ENCODE measurements at places on chromosomes 11 and 22.

- peak; percentile 79 for DNase-seq
Observed at GRCh38 chr22:29225422-29226090, 19.9 kb downstream of the EMID1 start.

DNA sequence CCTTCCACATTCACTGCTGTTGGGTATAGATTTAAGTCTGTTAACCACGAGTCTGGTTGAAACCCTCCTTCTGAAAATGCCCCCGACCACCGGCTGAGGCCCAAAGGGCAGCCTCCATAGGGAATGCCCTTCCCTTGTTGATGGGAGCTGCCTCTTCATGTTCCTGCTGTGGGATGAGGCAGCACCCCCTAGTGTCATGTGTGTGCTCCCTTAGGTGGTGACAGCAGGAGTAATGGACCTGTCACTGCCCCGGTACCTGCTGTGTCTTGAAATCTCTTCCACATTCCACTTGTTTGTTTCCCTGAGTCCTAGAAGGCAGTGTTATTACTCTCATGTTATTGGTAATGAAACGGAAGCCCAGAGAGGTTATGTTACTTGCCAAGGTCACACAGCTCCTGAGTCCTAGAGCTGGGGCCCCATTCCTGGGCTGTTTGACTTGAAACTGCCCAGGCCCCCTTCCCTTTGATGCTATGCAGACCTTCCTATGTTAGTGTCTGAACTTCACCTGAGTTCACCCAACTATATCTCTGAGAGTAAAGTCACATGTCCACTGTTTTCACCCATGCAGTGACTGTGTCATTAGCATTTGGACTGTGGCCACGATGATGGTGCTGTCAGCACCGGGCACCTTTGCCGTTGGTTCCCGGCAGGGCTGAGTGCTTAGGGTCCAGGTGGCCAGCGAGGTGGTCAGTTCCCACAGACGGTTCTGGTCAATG is 234.3 kb downstream of the TBC1D22A start:
- DNase-seq: peak; percentile 54

- no peak for DNase-seq
Observed at GRCh38 chr11:128480066-128480465, 107.3 kb downstream of the ETS1 start.

- no peak for DNase-seq
Observed at GRCh38 chr11:96197103-96197502, 145.9 kb downstream of the MAML2 start.

GRCh38 chr11:132293586-132293985 is 923.2 kb downstream of the NTM start:
- DNase-seq: no peak

- DNase-seq: peak; percentile 83
Observed at GRCh38 chr22:29245626-29246385, 22.0 kb downstream of the RHBDD3 start.

DNA sequence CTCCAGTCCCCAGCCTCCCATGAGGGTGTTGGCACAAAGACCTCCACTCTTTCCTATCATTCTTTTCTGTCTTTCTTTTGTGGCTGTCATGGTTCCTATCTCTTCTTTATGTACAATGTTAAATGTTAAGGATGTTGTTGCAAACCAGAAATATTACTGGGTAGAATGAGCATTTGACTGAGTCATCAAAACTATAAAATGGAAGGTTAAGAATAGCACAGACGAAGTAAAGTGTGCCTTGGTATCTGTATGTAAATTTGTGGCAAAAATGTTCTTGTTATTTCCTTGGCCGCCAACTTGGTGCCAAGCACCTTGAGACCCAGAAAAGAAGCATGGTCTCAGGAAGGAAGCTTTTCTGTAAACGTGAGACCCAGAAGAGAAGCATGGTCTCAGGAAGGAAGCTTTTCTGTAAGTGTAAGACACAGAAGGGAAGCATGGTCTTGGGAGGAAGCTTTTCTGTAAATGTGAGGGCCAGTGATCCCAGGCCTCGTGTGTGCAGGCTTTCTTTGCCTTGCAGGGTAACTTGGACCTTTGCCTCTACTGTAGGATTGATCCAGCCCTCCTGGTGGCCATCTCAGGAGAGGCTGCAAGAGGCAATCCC is 6.7 kb upstream of the PKP3 start:
- no peak for DNase-seq

DNA sequence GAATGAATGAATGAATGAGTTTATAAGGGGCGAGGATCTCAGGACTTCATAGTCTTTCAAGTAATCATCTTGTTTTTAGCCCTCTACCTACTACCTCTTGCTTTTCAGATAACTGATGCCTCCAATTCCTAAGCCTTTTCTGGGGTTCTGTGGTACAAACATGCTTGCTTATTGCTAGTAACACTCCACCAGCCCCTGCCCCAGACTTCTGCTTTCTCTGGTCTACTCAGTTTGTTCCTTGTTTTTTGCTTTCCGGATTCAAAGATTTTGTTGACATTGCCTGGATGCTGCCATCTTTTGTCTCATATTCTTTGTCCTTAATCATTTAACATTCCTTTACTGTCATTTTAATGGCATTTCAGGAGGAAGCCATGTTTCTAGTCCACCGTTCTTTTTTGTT is 8.9 kb upstream of the TMEM9B start:
- DNase-seq: no peak

GRCh38 chr11:71355281-71355680 is 92.9 kb downstream of the DHCR7 start:
- no peak for DNase-seq

DNA sequence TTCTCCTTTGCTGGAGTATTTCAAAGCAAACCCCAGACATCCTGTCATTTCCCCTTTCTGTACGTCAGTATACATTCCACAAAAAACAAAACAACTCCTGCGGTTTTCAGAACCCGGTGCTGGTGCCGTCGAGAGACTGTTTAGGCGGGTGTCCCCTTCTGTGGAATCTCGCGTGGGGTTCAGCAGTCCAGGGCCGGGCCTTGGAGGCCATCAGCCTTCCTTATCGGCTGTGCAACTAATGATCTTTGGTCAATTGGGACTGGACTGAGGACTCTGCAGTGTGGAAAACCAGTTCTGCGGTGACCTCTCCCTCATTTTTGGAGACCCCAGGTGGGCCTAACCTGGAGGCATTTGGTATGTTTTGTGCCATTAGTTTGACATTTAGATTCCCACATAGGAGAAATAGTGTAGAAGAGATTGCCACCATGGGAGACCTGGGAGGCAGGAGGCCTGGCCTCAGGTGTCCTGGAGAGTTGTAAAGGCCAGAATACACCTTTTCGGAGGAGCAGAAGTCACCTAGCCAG is 84.4 kb downstream of the TBC1D22A start:
- no peak for DNase-seq

- no peak for DNase-seq
Observed at GRCh38 chr11:33828604-33829429, 54.5 kb upstream of the FBXO3 start.

- DNase-seq: no peak
Observed at GRCh38 chr11:31877083-31877482, 66.0 kb upstream of the PAX6 start.

- no peak for DNase-seq
Observed at GRCh38 chr11:127470306-127470884, 469.8 kb upstream of the KIRREL3 start.

- peak; percentile 50 for DNase-seq
Observed at GRCh38 chr11:2213890-2214526, 42.4 kb upstream of the TH start.

DNA sequence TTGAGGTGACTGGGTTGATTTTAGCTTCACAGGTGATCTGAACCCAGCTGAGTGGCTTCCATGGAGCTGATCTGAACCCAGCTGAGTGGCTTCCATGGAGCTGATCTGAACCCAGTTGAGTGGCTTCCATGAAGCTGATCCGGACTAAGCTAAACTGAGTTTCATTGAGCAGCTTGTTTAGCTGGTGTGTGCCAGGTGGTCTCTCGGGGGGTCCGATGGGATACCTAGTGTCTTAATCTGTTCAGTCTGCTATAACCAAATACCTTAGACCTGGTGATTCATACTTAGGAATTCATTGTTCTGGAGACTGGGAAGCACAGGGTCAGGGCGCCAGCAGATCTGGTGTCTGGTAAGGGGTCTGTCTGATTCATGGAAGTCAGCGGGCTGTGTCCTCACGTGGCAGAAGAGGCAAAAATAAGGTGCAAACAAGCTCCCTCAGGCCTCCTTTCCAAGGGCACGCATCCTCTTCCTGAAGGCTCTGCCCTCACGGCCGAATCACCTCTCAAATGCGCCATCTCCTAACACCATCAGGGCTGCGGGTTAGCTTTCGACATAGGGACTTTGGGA is 52.5 kb upstream of the KCNQ1OT1 start:
- no peak for DNase-seq

DNA sequence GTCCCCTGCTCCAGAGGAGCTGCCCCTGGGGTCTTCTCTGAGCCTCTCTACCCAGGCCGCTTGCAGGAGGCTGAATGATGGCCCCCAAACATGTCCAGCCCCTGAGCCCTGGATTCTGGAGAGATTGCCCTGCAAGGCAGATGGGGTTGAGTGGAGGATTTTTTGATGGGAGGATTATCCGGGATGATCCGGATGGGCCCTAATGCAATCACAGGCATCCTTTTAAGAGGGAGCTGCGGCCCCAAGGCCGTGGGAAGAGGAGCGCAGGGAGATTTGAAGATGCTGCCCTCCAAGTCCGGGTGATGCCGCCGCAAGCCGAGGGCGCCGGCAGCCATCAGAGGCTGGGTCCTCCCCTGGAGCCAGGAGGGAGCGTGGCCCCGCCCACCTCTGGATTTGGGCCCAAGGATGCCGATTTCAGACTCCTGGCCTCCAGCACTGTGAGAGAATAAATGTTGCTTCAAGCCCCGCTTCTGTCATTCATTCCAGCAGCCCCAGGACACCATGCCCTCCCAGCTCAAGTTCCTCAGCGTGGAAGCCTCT is 66.0 kb downstream of the WNT7B start:
- DNase-seq: no peak

GRCh38 chr11:12770966-12771597 is 96.9 kb downstream of the TEAD1 start:
- no peak for DNase-seq

DNA sequence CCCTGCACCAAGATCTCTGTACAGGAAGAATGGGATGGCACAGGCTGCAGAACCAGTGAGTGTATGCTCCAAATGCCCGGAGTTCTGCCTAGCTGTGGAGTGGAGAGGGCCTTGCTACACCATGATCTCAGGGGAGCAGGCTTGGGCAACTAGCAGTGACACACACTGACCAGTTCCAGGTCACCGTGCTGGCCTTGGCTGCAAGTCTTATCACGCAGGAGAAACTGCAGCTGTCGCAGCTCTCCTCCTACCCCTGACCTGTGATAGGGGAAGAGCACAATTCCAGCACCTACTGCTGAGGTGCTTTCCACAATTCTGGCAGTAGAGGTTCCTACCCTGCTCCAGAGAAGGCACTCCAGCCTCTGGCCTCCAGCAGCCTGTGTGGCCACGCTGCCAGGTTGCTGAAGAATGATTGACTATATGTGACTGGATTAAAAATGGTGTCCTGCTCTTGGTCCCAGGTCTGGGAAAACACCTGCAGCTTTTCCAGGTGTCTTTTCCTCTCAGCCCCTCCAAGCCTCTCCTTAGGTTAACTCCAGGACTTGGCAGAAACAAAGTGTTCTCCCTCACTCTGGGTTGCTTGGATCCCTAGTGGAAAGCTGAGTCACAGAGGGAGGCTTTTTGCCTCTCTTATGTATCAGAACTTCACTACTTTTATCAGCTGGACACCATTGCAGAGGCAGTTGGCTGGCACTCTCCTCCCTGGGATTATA is 43.3 kb upstream of the PTPN5 start:
- no peak for DNase-seq

- DNase-seq: no peak
Observed at GRCh38 chr11:17638311-17638710, 81.1 kb upstream of the MYOD1 start.

DNA sequence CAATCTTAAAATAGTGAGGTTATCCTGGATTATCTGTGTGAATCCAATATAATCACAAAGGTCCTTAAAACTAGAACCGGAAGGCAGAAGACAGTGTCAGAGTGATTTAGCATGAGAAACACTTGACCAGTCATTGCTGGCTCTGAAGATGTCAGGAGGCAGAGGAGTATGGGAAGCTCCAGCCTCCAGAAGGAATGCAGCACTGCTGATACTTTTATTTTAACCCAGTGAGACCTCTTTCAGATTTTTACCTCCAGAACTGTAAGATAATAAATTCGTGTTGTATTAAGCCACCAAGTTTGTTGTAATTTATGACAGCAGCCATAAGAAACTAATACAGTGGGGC is 134.4 kb upstream of the ZC3H12C start:
- no peak for DNase-seq

- DNase-seq: no peak
Observed at GRCh38 chr11:121582296-121582695, 129.5 kb upstream of the SORL1-AS1 start.

- DNase-seq: no peak
Observed at GRCh38 chr11:88695689-88696414, 358.3 kb upstream of the CTSC start.

DNA sequence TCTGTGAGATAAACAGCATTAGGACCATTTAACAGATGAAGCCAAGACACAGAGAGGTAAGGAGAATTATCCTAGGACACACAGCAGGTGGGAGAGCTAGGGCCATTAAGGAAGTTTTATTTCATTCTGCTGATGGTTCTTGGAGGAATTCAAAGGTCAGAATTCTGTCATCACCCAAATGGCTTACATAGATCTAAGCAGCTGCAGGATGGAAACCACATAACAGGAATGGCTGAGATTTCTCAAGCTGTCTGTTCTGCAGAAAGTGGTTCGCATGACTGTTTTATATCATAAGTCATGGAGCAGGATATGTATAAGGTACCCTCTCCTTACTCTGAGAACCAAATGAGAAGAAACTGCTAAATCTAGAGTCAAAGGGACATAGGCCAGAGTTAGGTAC is 163.2 kb upstream of the NARS2 start:
- DNase-seq: no peak

DNA sequence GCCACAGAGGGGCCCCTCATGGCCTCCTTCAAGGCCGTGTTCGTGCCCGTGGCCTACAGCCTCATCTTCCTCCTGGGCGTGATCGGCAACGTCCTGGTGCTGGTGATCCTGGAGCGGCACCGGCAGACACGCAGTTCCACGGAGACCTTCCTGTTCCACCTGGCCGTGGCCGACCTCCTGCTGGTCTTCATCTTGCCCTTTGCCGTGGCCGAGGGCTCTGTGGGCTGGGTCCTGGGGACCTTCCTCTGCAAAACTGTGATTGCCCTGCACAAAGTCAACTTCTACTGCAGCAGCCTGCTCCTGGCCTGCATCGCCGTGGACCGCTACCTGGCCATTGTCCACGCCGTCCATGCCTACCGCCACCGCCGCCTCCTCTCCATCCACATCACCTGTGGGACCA is 10.0 kb downstream of the CXCR5 start:
- DNase-seq: no peak

GRCh38 chr11:131713529-131714134 is 343.2 kb downstream of the NTM start:
- DNase-seq: no peak

GRCh38 chr11:11252403-11252802 is 100.6 kb downstream of the CSNK2A3 start:
- DNase-seq: no peak

- peak; percentile 70 for DNase-seq
Observed at GRCh38 chr11:63603180-63603518, 11.1 kb downstream of the PLAAT3 start.

DNA sequence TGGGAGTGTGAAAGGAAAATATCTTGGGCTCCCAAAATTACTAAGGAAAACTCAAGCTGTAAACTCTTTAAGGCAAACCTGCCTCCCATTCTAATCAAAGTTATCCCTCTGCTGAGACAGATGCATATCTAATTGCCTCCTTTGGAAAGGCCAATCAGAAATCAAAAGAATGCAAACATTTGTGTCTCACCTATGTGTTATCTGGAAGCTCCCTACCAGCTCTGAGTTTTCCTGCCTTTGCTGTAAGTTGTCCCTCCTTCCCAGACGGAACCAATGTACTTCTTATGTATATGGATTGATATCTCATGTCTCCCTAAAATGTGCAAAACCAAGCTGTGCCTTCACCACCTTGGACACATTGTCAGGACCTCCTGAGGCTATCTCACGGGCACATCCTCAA is 95.8 kb downstream of the AASDHPPT start:
- no peak for DNase-seq
